SK-N-SH (cell line): ENCODE measurements at places on chromosomes 5 and 9.

GRCh38 chr9:5698810-5699556 lies 70.1 kb downstream of the RIC1 start:
- DNase-seq = no peak

- DNase-seq = no peak
Measured at GRCh38 chr9:98804083-98804482, 3.4 kb upstream of the GALNT12 start.

DNA sequence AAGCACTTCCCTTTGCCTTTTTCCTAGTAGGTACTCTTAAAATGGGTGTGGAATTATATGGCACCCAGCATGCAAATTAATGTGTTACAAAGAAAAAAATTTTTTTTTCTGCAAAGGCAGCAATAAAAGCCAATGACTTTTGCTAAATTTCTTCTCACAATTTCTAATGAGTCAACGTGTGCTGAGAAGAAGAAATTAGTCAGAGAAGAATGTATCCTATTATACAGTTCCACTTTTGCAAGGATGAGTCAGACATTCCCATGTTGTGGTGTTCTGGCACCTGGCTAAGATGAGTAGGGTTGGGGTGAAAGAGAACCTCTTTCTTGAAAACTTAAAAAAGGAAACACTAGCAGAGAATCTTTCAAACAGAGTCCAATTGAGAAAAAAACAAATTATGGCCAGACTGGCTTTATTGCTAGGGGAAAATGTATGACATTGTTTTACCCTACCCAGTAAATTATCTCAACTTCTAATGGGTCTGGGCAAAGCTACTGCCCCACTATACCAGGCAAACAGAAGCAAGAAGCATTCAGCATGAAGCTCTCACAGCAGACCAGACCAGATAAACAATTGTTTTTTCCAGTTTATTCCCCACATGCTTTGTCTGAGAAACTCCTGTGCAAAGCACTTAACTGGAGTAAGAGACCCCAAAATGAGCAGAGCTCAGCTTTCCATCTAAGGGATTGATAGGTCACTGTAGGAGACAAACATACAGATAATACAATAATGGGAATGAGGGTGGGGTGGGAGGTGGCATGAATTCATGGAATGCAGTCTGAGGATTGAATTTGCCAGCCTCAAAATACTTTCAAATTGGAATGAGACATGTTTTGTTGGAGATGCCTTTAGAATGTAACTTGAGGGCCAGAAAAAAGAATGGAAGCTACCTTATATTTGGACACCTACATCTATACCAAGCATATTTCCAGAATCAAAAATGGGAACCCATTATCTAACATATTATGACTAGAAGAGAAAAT lies 220.8 kb upstream of the RFX3 start:
- no peak for DNase-seq

DNA sequence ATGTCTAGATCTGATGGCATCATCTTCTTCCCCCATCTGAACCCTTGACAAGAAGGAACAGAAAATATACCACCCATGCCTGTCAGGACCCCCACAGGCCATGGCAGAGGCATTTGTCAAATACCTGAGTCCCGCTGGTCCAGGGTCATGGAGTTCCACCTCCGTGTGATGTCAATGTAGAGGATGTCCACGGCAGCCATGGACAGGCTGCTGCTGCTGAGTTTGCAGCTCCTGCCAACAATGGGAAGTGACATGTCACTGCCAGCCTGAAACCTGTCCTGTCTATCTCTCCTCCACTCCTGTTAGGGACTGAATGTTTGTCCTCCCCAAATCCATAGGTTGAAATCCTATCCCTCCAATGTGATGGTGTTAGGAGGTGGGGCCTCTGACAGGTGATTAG lies 208.8 kb downstream of the DAB2IP start:
- no peak for DNase-seq

DNA sequence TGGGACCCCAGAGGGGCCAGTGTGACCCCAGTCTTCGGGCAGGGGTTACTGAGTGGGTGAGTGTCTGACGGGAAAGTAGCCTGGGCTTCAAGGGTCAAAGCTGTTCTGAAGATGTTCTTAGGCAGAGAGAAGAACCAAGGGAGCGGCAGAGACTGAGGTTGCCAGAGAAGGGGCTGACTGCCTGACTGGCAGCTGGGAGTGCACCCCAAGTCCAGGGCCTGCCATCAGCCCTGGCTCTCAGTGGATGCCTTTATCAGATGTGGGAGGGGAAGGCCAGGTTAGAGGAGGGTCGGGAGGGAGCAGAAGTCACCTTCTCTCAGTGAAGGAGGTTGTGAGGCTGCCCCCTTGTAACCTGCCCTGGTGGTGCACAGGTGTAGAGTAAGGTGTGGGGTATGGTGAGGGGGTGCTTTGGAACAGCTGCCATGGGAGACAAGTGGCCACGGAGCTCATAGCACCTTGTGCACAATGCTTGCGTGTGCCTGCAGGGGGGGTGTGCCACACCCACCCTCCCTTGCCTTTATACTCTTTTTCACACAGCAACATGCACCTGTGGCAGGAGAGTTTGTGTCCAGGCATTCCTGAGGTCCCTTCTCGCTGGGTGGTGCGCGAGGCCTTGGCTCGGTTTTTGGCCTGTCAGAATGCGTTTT lies 18.9 kb downstream of the RALGPS1 start:
- no peak for DNase-seq

DNA sequence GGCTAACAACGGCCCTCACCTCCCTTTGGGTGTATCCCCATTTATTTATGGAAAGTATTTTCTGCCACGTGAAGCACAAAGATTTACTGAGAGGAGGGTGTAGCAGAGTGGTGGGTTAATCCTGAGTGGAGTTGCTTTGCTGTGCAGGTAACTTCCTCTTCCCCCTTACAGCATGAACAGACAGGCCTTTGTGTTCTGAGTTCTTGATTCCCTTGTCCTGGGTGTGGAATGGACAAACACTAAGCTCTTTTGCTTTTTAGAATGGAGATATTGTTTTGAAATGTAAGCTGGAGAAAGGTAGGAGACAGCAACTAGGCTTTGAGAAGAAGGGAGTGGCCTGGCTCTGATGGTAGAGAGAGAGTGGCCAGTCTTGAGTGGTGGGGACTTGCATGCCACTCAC lies 17.1 kb upstream of the GLRX start:
- DNase-seq = no peak

- DNase-seq = no peak
Measured at GRCh38 chr9:16028548-16028947, 475.7 kb downstream of the CCDC171 start.

DNA sequence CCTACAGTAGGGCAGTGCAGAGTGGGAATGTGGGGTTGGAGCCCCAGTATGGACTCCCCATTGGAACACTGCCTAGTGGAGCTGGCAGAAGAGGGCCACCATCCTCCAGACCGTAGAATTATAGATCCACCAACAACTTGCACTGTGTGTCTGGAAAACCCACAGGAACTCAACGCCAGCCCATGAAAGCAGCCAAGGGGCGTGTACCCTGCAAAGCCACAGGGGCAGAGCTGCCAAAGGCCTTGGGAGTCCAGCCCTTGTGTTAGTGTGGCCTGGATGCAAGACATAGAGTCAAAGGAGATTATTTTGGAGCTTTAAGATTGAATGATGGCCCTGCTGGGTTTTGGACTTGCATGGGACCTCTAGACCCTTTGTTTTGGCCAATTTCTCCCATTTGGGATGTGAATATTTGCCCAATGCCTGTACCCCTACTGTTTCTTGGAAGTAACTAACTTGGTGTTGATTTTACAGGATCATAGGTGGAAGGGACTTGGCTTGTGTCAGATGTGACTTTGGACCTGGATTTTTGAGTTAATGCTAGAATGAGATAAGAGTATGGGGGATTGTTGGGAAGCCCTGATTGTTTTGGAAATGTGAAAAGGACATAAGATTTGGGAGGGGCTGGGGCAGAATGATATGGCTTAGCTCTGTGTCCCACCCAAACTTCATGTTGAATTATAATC lies 266.8 kb downstream of the SEMA5A start:
- no peak for DNase-seq

DNA sequence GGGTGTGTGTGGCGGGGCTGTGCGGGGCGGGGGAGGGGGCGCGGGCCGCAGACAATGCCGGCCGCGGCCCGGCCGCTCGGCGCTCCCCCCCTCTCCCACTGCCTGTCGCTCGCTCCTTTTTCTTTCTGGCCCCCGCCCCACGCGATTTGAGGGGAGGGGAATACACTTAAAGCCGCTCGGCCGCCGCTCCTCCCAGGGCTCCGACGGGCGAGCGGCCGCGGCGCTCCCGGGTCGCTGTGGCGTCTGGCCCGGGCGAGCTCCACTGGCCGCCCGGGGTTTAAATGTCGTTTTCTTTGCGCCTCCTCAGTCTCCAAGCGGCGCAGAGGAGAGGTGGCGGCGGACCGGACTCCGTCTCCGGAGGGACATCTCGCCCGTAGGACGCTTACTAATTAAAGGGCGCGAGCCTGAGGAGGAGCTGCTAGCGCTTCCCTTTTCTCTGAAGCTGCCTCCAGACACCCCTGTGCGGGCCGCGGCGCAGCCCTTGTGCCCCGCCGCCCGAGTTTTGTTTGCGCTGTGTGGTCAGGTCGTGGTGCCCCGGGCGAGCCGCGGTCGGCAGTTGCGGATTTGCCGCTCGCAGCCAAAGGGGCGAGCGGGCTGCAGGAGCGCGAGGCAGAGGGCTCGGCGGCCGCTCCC lies 1.4 kb downstream of the ZSWIM6 start:
- DNase-seq = peak; percentile 74

DNA sequence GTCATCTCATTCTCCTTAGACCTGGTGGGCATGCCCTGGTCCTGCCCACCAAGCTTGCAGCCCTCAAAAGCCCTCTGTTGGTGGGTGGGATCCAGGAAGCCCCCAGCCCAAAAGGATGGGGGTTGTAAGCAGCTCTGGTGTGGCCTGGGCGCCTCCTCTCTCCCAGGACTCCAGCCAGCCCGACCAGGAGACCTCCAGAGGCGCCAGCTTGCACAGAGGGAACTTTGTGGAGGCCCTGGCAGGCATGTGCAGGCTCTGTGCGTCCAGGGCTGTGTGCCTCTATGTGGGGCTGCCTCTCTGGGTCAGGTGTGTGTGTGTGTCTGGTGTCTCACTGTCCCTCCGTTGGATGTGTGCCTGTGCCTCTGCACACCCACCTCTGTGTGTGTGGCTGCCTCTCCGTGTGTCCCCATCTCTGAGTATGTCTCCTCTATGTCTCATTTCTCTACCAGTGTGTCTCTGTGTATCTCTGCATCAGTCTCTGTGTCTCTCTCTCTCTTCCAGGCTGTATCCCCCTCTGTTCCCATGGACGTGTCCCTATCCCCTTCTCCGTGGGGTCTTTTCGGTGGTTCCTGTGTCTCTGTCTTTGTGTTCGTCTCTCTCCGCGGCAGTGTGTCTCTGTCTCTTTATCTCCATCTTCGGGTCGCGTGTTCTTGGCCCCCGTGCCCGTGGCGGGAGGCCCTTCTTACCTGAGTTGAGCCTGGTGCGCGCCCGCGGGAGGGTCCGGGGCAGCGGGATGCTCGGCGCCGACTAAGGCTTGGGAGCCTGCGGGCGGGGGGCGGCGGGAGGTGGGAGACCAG lies 501 bp downstream of the ENHO start:
- DNase-seq = peak; percentile 40

DNA sequence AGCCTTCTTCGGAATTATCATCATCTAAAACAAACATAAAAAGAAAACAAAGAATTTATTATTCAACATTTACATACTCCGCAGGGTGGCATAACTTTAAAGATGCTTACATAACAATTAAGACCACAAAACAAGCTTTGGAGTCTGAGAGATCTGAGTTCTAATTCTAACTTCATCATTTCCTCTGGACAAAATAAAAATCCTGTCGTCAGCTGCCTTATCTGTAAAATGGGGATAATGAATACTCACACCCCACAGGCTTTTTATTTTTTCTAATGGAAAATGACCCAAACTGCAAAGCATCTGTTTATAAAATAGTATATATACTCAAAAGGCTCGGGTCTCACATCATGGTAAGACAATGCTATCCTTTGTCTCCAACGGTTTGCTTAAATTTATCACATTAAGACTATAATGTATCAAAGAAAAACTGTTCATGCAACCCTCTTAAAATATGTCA lies 4.3 kb downstream of the ARRDC3 start:
- no peak for DNase-seq

DNA sequence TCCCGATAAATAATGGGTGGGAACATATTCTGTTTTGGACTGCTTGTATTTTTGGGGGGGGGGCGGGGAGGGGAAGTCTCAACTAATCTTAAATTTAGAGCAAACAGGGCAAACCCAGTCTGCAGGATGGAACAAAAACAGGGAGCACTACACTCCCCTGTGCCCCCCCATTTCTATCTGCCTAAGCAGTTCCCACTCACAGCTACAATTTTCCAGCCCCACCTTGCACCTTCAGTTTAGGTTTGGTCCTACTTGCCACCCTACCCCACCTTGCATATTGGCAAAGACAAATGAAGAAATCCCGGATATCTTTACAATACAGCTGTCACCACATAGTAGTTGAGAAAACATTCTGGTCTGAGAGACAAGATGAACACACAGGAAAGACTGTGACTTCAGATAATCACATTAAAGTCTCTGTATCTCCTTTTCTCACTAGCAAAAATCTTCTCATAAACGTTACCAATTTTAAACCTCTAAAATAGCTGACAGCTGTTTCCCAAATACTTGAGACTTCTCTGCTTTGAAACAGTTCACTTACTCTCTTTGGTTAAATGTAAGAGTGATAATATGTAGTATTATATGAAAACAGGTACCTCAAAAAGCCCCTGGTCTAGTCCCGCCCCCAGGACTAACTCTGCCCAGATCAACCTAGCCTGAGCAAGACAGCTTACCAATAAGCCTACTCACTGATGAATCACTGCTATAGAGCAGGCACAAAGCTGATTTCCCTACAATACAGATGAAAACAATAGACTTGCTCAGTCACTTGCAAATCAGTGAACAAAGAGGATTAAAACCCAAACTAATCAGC lies 5.2 kb upstream of the RAPGEF6 start:
- no peak for DNase-seq

- no peak for DNase-seq
Measured at GRCh38 chr5:67643536-67643935, 446.9 kb upstream of the CD180 start.

DNA sequence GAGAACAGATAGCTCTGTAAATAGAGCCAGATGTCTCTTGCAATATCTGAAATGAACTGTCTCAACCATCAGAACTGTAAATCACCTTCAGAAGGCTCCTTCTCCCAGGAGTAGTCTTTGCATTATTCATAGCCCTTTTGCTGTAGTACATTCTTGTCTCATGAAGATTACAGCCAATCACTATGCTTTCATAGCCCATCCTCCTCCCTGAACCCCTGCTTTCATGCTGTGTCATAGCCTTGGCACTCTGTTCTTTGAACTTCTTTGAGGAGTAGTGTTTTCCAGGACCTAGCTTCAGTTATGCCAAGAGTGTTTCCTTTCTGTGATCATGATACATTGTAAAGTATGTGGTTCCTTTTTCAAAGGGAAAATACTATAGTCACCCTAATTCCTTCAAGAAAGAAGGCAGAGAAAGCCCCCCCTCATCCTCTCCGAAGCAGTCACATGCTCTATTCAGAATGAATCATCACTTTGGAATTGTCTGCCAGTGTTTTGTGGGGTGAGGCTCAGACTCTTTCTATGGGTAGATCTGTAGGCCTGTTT lies 61.1 kb downstream of the GRIA1 start:
- peak; percentile 5 for DNase-seq

GRCh38 chr5:79898611-79899010 lies 92.5 kb downstream of the MTX3 start:
- no peak for DNase-seq
